ENCODE measurements at places on chromosomes 7 and 10.
A peak's percentile ranks its signal among the peaks of the same experiment; 100 is the strongest.

DNA sequence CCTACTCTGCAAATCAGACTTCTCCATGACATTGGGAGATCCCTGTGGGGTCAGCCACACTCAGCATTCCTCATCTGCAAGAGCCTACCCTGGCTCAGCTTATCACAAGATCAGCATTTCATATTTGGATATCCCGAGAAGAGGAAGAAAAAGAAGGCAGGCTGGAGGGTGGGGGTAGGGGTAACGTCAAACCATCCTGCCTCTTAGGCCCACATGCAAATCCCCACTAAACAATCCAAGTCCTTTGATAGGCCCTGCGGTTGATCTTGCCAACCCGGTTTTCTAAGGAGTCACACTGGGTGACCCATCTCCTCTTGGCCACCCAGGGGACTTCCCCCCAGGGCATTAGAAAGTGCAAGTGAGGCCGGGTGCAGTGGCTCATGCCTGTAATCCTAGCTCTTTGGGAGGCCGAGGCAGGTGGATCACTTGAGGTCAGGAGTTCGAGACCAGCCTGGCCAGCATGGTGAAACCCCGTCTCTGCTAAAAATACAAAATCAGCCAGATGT is 128.0 kb upstream of the CALN1 start:
- no peak for DNase-seq

DNA sequence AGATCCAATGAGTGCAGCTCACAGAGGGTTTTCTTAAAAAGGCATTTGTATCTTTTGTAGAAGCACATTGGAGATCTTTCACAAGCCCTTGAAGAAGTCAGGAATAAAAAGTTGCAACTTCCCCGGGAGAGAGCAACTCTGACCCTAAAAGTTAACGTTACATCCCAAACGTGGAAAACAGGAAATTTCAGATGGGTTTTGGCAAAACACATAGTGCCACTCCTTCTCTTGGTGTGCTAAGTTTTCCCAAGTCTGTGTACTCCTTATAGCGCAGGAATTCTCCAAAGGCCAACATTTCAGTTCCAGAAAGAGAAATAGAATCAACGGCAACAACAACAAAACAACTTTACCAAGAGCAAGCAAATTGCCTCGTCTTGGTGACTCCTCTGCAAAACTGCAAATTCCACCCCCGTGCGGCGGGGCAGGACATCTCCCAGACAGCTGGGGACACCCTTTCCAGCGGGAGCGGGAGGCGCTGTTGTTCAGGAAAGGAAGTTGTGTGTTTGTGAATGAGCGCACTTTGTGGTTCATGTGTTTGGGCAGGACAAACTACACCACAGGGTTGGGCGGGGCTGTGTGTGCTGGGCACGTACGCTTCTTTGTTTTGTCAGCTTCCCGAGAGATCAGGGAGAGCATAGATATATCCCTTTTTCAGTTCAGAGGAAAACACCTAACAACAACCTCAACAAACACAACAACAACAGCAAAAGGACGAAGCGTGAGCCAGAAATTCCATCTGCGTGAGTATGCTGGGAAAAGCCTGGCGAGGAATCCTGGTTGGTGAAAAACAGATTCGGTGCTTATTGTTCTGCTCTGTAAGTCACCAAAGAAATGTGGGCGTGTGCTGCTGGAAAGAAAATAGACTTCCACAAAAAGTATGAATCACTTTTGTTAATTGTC is 294.7 kb upstream of the PITRM1 start:
- DNase-seq = no peak

- DNase-seq = no peak
Measured at GRCh38 chr7:45644237-45644636, 70.1 kb downstream of the ADCY1 start.

- no peak for DNase-seq
Measured at GRCh38 chr7:15829691-15830090, 143.2 kb upstream of the MEOX2 start.

DNA sequence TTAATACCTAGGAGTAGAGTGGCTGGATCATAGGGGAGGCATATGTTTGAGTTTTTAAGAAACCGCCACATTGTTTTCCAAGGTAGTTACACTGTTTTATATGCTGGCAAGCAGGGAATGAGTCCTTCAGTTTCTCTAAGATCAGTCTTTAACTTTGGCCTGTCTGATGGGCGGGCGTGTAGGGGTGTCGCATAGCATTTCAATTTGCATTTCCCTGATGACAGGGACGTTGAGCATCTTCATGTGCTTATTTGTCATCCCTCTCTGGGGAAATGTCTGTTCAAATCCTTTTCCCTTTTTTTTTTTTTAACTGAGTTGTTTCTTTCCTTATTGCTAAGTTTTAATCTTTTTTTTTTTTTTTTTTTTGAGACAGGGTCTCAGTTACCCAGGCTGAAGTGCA is 9.8 kb downstream of the MTG1 start:
- no peak for DNase-seq

DNA sequence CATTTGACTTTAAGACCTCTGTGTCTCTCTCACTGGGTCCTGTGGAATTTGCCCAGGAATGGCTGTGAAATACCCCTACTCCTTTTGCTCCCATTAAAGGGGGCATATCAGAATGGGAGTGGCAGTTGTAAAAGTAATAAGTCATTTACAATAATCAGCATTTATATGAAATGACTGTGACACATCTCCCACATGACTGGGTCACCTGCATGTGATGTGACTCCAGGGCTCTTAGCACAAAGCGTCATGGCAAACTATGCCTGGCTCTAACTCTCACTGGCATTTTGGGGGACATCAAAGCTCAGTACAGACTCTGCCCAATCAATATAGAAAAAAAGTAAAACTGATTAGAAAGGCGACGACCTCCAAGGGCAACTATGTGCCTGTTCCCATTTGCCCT is 157.6 kb downstream of the RPS24 start:
- DNase-seq = no peak

- peak; percentile 50 for DNase-seq
Measured at GRCh38 chr7:22488643-22489462, 11.1 kb downstream of the STEAP1B start.

GRCh38 chr7:95999481-95999880 is 227.1 kb downstream of the DYNC1I1 start:
- DNase-seq = no peak

DNA sequence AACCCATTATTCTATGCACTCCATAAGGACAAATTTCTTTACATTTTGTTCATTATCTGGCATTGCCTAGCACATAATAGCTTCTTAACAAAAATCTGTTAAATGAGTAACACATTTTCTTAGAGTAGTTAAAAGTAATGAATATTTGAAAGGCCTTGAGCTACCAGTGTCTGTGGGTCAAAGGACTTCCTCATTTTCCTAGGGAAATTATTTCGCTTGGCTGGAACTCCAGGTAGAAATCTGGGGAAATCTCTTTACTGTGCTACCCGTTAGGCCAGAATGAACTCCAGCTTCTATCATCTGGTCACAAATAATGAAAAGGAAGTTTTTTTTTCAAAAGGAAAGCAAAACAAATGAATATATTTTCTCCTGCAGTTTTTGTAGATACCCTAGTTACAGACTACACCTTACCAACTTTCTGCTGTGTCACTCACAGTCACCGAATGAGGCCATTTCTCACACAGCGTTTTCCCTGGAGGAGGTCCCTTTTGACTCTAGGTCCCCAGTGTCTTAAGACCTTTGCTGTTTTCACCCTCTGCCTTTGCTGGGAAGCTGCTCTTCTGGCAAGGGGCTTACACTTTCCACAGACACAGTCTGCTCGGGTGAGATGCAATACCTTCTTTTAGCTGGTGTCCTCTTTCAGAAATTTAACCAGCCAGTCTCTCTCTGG is 1.6 kb downstream of the SAMD9L start:
- DNase-seq = no peak

GRCh38 chr7:98230746-98231471 is 19.7 kb downstream of the BHLHA15 start:
- DNase-seq = no peak

DNA sequence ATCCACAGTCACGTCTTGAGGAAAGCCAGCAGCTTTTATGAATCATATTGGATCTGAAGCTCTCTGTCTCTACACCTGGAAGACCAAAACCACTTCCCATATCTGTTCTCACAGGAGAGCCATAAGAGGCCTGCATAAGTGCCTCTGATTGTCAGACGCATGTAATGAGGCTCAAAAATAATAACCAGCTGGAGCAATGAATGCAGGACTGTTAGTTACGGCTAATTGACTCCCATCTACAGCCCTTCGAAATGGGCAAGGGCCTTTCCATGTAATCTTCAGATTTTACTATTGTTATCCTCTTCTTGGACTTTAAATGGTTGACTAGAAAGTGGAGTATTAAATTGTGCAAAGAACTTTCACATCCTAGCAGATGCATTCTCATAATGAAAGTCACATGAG is 4.4 kb upstream of the SEMA3C start:
- DNase-seq = peak; percentile 96

DNA sequence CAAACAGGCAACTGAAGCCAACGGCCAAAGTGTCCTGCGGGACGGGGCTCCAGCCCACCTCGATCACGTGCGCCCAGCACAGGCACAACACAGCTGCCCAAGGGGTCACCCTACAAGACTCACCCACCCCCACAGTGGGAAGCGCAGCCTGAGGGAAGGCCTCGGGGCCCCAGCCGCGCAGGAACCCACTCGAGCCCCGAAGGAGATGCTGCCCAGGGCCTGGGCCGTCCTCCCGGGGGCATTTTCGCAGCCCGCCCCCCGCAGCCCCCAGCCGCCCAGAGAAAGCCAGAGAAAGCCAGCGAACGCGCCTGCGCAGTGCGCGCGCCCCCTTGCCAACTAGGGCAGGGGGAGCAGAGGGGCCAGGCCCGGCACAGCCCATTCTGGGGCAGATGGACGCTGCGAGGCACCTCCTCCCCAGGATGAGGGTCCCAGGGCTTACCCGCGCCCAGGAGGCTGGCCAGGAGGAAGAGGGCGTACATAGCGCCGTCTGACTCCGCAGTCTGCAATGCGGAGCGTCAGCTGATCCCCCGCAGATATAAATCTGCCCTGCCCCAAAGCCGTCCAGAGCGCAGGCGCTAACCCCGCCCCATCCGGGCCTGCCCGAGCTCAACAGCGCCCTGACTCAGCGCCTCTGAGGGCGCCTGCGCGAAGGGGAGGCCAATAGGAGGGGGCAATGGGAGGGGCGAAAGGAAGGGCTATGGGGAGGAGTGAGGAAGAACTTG is at the start of gene PSAP:
Gene PSAP (minus strand): TSS at position 509 of the 722 bp plus-strand sequence. CDS start 30 bp downstream, at position 479.
- peak; percentile 79 for DNase-seq

GRCh38 chr7:5681423-5681822 is 100.0 kb downstream of the RNF216 start:
- DNase-seq = no peak

GRCh38 chr7:9842301-9842700 is 1131.4 kb upstream of the PHF14 start:
- DNase-seq = no peak

DNA sequence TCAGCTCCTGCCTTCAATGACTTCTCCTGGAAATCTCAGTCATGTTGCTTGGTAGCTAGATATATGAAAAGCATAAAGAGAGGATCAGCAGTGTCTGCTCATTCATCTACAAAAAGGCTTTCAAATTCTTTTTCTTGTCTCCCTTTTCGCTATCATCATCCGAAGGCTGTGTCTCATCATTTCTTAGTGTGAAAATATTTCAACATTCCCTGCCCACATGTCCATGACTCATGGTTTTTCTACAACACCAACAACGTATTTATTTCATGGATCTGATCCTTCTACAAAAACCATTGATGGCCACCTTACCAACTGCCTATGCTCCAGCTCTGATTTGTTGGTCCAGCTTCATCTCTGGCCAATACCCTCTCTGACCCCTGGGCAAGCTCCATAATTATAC is 472.5 kb upstream of the GHITM start:
- no peak for DNase-seq

- DNase-seq = no peak
Measured at GRCh38 chr10:96257944-96258343, 13.4 kb downstream of the BLNK start.

DNA sequence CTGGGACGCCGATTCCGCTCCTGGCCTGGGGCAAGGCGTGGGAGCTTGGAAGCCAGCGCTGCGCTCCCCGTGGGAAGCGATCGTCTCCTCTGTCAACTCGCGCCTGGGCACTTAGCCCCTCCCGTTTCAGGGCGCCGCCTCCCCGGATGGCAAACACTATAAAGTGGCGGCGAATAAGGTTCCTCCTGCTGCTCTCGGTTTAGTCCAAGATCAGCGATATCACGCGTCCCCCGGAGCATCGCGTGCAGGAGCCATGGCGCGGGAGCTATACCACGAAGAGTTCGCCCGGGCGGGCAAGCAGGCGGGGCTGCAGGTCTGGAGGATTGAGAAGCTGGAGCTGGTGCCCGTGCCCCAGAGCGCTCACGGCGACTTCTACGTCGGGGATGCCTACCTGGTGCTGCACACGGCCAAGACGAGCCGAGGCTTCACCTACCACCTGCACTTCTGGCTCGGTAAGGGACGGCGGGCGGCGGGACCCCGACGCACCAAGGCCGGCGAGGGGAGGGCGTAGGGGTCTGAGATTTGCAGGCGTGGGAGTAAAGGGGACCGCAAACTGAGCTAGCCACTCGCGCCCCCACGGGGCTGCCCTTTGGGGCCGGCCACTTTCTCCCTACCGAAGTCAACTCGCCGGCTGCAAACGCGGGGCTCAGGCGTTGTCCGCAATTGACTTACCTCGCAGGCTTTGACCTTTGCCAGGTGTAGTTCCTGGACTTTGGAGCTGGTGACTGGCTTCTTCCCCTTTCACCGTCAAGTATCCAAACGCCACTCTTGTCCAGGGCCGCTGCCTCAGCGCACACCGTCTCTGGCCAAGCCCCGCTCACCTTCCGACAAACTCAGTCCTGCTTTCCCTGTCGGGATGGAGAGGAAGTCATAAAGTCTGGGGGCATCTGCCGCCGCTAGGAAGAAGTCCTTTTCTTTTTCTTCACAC is at the start of gene SCIN:
Gene SCIN (plus strand): TSS at position 187 of the 928 bp plus-strand sequence. CDS start 67 bp downstream, at position 254.
- DNase-seq = peak; percentile 43

DNA sequence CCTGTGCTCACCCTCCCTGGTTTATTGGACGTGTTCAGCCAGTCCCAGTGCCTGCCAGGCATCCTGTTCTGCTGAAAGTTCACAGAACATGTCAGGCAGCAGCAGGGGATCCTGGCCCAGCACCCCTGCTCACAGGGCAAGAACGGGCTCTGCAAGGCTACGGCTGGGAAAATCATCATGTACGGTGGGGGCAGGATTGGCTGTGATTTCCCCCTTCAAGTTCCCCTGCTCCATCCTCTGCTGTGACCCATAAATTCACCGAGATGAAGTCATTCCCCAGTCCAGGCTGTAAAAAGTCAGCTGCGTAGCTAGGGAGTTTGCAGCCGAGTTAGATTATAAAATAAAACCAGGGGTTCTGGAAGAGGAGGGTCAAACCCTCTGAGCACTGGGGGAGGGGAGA is 484.1 kb upstream of the ZMIZ1 start:
- no peak for DNase-seq

- no peak for DNase-seq
Measured at GRCh38 chr7:5582532-5582935, 158.9 kb upstream of the TNRC18 start.

GRCh38 chr7:85730012-85730411 is 543.2 kb upstream of the SEMA3D start:
- DNase-seq = no peak

GRCh38 chr10:77318739-77319138 is 318.9 kb downstream of the KCNMA1 start:
- DNase-seq = no peak

- DNase-seq = no peak
Measured at GRCh38 chr7:129677796-129678195, 66.3 kb downstream of the NRF1 start.

GRCh38 chr7:151699928-151700319 is 177.0 kb downstream of the PRKAG2 start:
- no peak for DNase-seq

Data from NCI-H187 (cell line).